GM23248 (cell line): ENCODE measurements at places on chromosomes 1 and 21.

GRCh38 chr1:32195972-32196823 is 4.2 kb upstream of the CCDC28B start:
- DNase-seq, result peak; percentile 54

DNA sequence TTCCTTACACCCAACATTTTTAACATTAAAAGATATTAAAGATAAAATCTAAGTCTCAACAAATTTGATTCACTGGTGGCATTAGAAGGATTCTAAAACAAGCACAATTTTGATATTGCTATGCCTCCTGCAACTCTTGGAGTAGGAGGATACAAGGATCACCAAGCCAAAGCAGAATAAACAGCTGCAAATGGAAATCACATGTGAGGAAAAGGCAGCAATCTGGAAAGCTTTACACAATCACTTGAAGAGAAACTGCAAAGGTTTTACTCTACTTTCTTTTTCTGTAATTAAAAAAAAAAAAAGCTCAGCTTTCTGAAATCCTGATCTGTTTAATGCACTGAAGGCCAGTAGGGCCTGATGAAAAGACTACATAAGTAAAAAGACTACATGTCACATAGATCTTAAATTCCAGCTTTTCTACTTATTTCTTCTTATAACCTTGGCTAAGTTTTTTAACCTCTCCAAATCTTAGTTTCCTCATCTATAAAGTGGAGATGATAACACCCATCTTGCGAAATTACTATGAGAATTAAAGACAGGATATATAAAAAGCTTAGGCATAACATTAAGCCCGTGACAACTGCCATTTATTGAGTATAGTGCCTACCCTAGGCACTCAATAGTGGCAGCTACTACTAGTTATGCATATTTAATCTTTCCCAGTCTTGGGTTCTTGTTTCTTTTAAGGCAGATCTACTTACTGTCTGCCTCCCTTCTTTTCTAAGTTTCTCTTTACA is 73.5 kb downstream of the EPS15 start:
- DNase-seq, result no peak

- peak; percentile 7 for DNase-seq
These were observed 695 bp upstream of the ALG14 start for GRCh38 chr1:95073446-95073845.

DNA sequence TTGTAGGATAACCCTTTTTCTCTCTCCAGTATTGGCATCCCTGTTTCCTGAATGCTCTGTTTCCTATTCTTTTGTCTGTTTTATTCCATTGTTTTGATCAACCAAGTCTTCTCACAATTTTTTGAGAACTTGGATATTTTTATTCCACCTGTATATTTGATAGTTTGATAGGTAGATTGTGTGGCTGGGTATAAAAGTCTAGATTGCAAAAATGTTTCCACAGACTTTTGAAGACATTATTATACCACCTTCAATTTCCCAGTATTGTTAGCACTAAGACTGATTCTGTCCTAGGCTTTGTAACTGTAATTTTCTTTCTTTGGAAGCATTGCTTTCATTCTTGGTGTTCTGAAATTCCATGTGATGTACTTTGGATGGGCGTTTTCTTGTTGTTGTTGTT is 9.6 kb upstream of the DNAJC11 start:
- DNase-seq, result no peak

DNA sequence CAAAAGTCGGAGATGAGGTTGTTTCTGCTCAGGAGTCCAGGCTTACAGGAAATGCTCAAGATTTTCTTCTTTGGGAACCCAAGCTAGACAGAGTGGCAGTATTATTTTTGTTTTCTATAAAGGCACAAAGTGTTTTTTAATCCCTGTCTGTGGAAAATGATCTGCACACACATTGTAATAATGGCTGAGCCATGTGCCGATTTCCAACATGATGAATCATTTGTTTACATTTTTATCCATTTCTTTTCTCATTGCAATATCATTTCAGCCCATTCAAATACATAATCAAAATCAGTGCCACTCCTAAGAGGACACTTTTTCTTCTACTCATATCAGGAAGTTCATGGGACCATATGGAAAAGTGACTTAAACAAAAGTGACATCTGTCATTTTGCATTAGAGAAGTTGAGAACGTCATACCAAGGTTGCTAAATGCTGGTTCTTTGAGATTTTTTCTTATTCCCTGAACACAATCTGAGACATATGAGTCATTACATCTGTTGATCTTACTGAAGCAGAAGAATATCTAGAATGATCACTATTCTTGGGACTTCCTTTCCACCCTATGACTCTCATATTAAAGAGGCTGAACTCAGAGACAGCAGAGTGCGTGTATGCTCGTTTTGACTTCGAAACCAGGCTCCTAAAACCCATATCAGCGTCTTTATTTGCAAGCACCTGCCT is 44.9 kb downstream of the ACTA1 start:
- DNase-seq, result peak; percentile 47

DNA sequence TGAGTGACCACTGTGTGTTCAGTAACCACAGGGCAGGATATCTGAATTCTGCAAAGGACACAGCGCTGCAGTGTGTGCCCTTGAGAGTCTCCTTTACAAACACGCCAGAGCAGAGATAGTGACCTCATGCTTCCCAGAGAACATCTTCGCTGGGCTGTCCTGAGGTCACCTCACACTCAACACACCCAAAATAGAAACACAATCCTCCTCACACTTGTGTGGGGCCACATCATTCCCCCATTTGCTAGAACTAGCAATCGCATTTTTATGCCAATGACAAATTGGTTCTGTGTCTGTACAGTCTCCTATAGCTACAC is 140.1 kb upstream of the NRIP1 start:
- DNase-seq, result no peak

DNA sequence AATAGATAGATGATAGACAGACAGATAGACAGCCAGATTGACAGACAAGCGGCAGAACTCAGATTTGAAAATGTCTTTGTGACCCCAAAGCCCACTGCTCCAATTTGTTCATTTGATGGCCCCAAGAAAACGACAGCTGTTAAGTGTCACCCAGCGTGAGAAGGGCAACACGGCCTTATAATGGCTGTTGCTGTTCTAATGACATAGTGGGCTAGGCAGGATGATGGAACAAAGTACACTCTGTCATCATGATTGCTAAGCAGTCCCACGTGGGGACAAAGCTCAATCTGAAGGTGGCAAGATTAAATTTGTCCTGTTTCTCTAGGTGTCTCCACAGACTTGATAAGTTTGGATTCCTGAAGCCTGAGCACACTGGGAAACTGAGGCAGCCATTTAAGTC is 112.9 kb downstream of the DAB1 start:
- DNase-seq, result no peak

GRCh38 chr21:34509151-34509550 is 2.9 kb downstream of the KCNE1 start:
- DNase-seq, result no peak

GRCh38 chr1:24980836-24981630 is 51.0 kb upstream of the RUNX3 start:
- no peak for DNase-seq

DNA sequence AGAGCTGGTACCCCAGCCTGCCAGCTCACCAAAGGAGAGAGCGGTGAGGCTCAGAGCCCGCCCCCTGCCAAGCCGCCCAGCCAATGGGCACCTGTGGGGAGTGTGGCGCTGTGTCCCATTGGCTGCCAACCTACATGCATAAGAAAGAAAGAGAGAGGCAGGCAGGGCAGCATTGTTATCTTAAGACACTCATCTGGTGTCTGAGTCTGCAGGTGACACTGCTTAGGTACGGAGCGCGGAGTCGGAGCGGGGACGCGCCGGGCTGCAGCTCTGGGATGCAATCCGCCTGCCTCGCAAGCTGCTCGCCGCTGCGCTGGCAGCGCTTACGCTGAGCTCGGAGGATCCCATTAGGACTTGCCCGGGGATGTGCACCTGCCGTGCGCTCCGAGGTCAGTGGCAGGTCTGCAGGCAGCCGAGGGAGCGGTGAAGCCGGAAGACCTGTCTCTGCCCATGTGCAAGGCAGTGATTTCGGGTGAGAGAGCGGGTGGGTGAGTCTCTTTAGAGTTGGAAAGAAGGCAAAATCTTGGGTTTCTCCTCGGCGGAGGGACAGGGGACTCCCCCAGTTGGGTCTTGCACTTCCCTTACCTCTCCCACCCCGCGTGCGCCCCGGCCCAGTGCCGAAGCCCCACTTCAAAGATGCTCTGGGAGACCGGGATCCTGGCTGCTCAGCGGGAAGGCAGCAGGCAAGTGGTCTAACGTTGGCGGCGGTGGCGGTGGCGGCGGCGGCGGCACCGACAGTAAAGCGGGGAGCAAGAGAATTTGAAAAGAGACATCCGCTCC is at the start of gene BRINP2:
BRINP2 (plus strand) TSS at position 203 of the 780 bp plus-strand sequence. CDS start 58,919 bp downstream, outside the sequence.
- peak; percentile 58 for DNase-seq
